ENCODE measurements at places on chromosomes 2 and 18.

- no peak for DNase-seq
Measured at GRCh38 chr2:235961711-235962110, 206.5 kb downstream of the GBX2 start.

DNA sequence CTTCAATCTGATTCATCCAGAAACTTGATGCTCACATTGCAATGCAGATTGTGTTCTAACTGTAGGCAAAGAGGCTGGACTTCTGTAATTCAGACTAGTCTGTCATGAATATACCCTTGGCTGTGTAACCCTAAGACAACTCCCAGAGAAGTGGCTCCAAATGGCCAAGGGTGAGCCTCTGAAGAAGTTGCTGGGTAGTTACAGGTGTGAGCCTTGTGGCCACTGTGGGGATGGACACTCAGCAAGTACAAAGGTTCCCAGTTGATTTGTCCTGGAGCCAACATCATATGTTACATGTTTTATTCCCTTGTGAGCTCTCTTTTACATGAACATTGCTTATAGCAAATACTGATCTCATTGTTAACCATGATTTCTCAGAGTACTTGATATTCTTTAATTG is 94.8 kb upstream of the KCNJ3 start:
- no peak for DNase-seq

- no peak for DNase-seq
Measured at GRCh38 chr2:9815076-9815475, 28.2 kb upstream of the TAF1B start.

DNA sequence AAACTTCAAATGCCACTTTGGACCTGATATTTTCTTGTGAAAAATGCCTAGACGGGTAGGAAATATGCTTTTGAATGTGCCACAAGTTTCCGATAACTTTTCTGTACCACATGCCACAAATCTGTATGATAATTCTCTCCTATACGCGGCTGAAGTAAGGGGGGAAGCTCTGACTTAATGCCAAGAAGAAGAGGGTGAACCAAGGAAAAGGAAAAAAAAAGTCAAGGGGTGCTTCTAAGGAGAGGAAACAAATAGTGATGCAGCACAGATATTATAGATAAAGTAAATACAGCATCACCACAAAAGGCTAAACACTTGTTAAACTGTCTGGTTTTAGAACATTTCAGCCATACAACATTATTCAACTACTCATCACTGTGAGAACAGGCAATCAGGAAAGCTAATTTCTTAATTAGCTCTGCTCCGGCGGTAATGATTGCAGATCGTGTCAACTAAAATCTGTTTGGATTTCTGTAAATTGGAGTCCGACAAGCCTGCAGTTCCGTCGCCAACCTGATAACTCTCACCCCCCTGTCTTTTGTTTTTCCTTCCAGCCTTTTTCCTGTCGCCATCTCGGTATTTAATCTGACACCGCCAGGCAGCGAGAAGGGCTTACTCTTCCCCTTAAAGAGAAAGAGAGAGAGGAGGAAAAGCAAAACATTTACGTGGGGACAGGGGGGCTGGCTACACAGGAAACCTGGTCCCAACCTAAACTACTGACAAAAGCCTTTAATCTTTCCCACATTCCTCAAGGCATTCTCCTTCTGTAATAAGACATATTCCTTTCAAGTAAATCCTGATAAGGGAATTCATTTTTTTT is 67.5 kb downstream of the ZEB2 start:
- no peak for DNase-seq

GRCh38 chr2:123870881-123871276 is 154.2 kb upstream of the CNTNAP5 start:
- no peak for DNase-seq

DNA sequence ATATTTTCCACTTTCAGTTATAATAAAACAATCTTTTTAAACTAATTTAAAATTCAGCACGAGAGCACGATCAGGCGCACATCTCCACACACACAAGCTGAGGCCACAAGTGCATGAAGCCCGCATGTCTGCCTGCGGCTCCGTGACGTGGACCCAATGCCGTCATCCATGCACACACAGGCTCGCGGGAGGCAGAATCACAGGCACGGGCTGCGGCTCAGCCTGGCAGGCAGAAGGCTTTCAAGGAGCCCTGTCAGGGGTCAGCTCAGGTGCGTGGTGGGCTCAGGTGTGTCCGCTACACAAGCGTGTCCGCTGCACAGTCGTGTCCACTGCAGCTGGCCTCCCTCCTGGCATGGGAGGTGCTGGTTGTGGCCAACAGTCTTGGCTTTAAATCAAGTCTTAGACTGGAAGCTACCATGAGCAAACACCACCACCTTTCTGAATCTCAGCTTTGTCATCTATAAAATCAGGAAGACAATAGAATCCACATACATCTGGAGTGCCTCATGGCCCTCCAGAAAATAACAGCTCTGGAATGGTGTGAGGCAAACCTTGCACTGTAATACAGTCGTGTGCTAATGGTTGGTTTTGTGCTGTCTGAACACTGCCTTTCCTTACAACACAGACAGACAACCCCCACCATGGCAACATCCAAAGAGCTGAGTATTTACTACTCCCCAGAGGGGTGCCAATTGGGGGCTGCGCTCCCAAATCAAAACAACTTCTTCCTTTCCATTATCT is 210.1 kb downstream of the NDUFA10 start:
- DNase-seq, result no peak

GRCh38 chr2:138061961-138062360 is 97.7 kb downstream of the HNMT start:
- no peak for DNase-seq

- no peak for DNase-seq
Measured at GRCh38 chr2:96267159-96267971, 1.3 kb downstream of the CIAO1 start.

DNA sequence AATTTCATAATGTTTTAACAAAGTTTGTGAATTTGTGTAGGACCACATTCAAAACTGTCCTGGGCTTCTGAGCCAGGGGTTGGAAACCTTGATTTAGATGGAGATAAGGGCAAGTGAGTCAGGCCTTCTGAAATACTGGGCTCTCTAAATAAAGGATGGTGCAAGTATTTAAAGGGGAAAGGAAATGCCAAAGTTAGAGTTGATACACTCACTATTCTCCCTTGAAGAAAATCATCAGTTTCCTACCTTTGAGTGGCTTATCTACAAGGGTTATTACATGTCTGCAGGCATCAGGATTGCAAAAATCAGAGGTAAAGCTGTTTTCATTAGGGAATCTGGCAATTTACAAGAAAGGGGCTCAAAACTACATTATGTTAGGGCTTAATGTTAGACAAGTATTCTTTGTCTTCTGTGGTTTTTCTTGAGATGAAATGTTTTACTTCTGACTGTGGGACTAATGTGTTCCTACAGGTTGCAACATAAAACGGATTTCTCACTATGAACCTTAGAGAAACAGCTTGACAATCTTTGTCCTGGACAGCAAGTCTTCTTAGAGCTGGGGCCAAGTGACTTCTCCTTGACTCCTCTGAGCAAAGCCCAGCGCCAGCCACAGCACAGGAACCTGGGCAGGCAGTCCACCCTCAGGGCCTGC is 31.1 kb downstream of the RNU4ATAC start:
- DNase-seq, result peak; percentile 12

DNA sequence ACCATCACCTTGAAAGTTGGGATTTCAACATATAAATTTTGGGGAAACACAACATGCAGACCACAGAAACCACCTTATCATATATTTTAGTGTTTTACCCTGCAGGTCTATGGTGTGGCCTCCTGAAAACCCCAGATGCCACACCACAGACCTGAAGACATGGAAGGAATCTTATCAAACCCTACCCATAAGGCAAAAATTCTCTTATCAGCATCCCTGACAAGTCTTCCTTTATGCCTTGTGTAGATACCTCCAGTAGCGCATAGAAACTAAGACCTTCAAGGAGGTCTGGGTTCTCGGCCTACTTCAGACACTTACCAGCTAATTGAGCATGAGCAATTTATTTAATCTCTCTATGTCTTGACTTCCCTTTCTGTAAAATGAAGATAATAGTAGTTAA is 59.1 kb upstream of the SLC14A2 start:
- DNase-seq, result no peak

- DNase-seq, result no peak
Measured at GRCh38 chr2:219810895-219811294, 183.5 kb downstream of the SLC4A3 start.

- no peak for DNase-seq
Measured at GRCh38 chr2:135186054-135186453, 134.0 kb downstream of the RAB3GAP1 start.

DNA sequence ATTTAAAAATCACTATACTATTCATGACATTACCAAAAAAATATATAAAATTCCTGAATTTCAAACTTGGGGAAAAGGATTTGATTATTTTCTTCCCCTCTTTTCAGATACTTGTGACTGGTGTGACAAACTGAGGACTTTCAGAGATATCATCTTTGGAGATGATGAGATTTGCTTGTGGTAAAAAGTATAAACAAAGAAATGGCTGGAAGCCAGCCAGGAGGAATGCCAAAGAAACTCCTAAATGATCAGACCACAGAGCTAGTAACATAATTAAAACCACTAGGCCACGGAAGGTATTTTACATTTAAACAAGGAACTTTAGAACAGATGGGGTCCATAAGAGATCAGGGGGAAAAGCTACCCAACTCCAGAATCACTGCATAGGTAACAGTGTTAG is 58.7 kb downstream of the PIGN start:
- DNase-seq, result no peak

DNA sequence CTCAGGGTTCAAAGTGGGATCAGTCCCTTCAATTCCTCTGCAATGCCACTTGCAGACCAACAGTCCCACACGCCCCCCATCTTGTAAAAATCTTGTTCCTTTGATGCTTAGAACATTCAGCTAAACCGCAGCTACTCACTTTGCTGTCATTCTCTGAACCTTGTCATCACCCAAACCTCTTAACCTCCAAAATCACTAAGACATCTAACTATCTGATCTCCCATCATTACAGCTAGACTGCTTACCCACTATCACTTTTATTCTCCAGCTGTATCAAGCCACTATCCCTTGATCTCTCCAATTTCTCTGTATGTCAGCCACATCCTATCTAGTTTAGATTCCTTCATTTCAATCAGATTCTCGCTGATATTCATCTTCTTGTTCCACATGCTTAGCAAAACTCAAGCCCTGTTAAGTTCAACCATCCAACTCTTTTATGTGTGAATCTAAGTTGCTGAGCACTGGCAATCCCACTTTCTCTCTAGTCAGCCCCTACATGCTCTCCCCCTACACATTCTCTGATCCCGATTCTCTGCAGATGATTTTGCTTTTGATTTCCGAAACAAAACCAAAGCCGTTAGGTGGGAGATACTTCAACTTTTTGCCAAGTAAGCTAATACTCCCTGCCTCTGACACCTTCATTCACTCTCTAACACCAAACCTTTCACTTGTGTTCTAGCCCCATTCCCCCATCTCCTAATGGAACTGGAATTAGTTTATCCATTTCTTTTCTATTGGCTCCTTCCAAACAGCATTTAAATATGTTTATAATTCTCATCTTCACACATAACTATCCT is 4.6 kb downstream of the GTF3C2 start:
- no peak for DNase-seq

- no peak for DNase-seq
Measured at GRCh38 chr2:181235683-181236459, 221.3 kb upstream of the ITGA4 start.

- DNase-seq, result no peak
Measured at GRCh38 chr2:199933466-199933865, 21.8 kb downstream of the TYW5 start.

- DNase-seq, result no peak
Measured at GRCh38 chr2:158994920-158995676, 26.7 kb downstream of the TANC1 start.

DNA sequence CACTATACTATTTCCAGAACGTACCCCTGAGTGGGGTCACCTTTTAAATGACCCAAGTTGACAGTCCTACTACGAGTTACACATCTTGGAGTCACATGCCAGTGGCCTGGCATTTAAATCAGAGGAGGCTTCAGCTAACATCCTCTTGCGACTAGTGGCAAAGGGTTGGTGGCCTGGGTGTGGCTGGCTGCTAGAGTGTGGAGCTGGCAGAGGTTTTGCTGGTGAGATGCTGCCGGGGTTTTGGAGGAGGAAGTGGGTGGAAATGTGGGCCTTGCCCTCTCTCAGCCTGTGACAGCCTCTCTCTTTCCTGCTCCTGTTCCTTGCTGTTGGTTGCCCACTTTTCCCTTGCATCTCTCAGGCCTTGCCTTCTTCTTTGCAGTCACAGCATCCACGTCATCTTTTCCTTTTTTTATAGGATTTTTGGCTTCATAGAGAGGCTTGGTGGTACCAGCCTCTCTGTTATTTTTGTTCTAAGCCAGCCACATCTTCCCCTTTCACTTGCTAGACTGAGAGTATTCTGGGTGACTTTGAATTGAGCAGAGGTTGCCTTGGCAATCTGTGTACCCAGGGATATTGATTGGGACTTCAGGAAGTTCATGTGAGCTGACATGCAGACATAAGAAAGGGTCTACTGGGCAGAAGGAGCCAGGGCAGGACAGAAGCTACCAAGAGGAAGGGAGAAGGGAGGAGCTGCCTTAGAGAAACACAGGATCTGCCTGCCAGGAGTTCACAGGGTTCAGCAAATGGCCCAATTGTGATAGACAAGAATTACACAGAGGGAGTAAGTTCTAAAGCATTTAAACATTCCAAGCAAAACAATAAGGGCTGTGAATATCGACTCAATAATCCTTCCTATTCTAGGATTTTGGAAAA is 55.4 kb downstream of the CDC42EP3 start:
- DNase-seq, result no peak

GRCh38 chr2:194464964-194465638 is 1191.9 kb upstream of the SLC39A10 start:
- no peak for DNase-seq

GRCh38 chr2:206477296-206477695 is 34.0 kb downstream of the ADAM23 start:
- DNase-seq, result no peak

- no peak for DNase-seq
Measured at GRCh38 chr2:170264865-170265264, 86.9 kb downstream of the MYO3B start.

DNA sequence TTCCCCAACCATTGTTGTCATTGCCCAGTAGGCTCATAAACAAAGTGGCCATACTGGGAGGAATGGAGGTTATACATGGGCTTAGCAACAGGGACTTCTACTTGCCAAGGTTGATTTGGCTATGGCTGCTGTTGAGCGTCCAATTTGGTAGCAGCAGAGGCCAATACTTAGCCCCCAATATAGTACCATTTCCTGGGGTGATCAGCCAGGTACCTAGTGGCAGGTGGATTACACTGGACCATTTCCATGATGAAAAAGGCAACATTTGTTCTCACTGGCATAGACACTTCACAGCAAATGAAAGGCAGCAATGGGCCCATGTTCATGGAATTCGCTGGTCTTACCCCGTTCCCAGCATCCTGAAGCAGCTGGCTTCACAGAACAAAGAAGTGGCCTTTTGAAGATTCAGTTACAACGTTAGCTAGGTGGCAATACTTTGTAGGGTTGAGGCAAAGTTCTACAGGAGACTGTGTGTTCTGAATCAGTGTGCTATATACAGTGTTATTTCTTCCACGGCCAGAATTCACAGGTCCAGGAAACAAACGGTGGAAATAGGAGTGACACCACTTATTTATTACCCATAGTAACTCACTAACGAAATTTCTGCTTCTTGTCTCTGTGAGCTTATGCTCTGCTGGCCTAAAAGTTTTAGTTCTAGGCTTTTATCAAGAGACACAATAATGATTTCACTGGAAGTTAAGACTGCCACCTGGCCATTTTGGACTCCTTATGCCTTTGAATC is 37.5 kb downstream of the FBXO11 start:
- no peak for DNase-seq

GRCh38 chr2:234025466-234025865 is 25.0 kb upstream of the SPP2 start:
- DNase-seq, result no peak

Measured in SIG-M5 (cell line).